COR-L47 (cell line): ENCODE measurements at places on chromosomes 11 and 22.

DNA sequence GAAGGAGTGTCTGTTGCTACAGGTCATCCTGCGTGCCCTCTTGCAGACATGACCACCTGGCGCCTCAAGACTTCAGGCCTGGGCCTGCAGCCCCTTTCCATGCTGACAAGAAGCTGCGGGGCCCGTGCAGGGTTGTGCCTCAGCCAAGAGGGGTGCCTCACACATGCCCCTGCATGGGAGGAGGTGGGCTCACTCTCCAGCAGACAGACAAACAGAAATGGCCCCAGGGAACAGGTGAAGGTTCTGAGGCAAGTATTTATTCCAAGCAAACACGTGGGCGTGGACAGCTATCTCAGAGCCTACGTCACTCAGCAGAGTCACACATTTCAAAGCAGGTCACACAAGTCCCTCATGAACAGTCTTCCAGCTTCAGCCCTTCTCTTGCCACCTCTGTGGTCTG lies 5.9 kb upstream of the SYCE3 start:
- DNase-seq: no peak

DNA sequence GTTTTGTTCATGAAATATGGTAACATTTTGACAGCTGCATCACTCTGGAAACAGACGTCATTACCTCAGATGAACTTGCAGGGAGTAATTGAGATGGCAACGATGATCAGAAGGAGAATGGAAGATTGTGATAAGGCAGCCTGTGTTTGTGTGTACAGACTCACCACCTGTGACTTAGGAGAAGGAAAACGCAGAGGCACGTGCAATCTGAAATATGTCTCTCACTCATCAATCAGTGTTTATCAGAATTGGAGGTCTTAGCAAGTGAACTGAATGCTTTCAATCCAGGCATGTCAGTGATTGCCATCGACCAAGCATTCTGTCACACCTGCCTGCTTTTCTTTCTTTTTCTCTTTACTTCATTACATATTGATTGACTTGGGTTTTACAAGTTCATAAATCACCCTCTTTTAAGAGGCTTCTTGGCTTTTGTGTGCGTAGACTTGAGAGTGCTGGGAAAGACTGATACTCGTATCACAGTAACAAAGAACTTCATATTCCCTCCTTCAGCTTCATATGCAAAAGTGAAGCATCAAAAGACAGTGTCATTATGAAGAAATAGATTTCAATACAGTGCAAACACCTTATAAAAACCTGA lies 24.6 kb downstream of the FAT3 start:
- DNase-seq: no peak

DNA sequence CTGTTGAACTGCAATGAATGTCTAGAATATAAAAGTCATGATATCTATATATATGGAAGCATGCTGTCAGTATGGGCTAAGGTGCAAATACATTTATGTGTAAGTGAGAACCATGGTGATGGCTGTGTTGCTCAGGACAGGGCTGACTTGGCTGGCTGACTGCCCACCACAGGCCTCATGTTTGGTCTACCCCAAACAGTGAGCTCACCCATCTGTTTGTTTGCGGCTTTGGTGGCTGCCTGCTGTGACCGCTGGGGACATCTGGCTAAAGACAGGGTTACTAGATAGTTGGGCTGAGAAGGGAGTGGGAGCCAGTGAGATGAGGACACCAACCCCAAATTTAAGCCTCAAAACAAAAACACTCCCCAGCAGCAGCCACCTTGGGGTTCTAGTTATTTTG lies 6.3 kb downstream of the CD44 start:
- DNase-seq: no peak

GRCh38 chr11:34916843-34917770 lies 689 bp downstream of the PDHX start:
- no peak for DNase-seq

DNA sequence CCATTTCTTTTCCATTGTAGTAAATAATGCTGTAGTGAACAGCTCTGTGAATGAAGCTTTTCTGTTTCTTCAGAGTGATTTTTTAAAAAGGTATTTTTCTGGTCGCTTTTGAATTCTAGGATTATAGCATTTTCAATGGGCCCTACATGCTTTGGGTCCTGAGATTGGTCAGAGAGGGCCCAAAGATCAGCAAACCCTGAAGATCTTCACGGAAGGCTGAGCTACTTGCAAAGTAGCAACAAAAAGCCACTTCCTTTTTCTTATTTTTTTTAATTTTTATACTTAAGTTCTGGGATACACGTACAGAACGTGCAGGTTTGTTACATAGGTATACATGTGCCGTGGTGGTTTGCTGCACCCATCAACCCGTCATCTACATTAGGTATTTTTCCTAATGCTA lies 200.5 kb downstream of the FAT3 start:
- DNase-seq: no peak

GRCh38 chr22:19869497-19870152 lies 15.0 kb upstream of the GNB1L start:
- no peak for DNase-seq

DNA sequence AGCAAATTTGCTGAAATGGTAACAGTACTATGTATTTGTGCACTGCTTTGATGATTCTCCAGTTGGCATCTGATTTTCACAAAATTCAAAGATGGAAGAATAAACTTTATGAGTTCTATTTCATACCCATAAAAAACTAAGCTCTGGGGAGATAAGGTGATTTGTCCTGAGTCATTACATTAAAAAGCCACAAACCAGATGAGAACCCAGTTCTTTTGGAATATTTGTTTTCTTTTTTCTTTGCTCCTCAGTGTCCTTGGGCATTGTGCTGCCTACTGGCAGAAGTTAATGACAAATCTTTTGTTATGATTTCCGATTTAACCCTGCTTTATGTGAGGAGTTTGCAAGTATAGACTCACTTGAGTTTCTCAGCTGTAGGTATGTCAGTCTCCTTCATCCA lies 45.4 kb upstream of the AMOTL1 start:
- DNase-seq: no peak

DNA sequence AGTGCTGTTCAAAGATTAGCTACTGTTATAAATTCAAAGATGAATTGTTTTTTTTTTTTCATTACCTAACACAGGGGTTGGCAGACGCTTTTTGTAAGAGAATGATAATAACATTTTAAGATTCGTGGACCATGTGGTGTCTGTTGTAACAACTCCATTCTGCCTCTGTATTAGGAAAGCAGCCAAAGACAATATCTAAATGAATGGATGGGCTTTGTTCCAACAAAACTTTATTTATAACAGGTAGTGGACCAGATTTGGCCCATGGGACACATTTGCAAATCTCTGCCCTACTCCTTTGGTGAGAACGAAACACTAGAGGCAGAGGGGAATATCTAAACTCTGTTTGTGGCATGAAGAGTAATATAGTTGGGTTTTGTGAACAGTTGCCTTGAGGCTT lies 83.6 kb upstream of the BLID start:
- DNase-seq: no peak

- DNase-seq: no peak
Observed at GRCh38 chr11:10415817-10416392, 39.2 kb upstream of the AMPD3 start.

GRCh38 chr11:2271077-2271326 lies 614 bp upstream of the ASCL2 start:
- DNase-seq: no peak

DNA sequence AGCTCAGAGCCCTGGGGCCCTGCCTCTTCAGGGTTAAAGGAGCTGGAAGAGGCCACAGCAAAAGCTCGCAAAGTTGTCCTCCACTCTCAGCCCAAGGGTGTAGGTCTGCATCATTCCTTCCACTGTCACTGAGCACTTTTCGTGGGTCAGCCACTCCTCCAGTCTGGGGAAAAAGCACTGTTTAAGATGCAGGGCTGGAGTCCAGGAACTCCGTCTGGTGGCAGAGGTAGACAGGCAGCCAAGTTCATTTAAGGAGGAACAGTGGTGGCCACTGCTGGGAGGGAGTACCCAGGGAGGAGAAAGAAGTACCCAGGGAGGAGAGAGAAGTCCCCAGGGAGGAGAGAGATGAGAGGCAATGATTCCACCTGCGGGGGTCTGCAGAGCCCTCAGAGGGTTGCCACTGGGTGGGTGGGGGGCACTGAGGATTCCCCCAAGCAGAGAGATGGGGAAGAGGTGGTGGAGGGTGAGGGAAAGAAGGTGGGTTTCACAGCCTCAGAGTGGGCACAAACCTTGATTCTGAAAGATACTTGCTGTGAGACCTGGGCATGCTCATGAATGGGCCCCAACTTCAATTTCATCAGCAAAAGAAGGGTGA lies 70.0 kb upstream of the B3GAT1 start:
- no peak for DNase-seq

DNA sequence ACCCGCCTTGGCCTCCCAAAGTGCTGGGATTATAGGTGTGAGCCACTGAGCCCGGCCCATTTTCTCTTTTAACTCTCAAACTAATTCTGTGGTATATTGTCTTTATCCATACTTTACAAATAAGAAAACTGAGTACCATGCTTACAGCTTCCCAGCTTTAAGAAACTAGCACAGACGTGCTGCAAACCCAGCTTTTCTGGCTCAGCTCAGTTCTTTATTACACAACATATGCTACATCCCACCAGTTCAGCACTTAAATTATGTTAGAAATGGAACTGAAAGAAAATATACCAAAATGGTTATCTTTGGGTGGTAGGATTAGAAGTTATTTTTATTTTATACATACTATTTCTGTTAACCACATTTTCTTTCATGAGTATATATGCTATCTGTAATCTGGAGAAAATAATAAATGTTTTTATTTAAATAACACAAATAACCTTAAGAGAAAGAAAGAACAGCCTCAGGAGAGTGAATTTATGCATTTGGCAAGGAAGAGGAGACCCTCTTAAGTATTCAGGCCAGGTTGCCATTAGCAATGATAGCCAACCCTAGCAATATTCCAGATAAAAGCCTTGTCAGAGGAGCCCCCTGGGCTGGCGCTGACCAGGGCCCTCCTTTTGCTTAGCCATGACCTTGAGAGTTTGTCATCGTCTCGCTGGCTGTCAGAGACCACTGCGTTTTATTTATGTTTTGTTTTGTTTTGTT lies 33.8 kb downstream of the SLN start:
- DNase-seq: no peak

- no peak for DNase-seq
Observed at GRCh38 chr22:26295563-26296126, 126.4 kb downstream of the SEZ6L start.

DNA sequence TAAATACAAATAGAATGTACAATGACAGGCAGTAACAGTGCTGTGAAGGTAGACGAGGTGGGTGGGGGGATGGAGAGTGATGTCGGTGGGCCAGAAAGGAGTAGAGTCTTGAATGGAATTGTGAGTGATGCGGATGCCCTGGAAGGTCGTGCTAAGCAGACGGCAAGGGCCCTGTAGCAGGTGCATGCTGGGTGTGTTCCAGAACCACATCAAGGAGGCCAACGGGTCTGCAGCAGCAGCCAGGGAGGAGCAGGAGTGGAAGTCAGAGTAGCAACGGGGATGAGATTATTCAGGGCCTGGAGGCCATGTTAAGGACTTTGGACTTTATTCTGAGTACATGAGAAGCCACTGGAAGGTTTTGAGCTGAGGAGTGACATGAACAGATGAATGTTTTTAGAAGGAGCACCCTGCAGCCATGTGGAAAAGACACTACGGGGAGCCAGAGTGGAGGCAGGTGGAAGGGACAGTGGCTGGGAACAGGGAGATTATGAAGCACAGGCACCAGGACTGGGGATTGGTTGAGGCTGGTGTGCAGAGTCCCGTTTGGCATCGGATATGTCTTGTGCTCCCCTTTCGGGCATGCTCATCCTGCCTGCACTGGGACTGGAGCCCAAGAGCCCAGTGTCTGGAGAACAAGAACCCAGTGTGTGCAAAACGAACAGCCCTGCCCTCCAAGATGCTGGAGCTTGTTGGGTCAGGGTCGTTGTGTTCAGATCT lies 74.1 kb downstream of the COMMD9 start:
- no peak for DNase-seq

DNA sequence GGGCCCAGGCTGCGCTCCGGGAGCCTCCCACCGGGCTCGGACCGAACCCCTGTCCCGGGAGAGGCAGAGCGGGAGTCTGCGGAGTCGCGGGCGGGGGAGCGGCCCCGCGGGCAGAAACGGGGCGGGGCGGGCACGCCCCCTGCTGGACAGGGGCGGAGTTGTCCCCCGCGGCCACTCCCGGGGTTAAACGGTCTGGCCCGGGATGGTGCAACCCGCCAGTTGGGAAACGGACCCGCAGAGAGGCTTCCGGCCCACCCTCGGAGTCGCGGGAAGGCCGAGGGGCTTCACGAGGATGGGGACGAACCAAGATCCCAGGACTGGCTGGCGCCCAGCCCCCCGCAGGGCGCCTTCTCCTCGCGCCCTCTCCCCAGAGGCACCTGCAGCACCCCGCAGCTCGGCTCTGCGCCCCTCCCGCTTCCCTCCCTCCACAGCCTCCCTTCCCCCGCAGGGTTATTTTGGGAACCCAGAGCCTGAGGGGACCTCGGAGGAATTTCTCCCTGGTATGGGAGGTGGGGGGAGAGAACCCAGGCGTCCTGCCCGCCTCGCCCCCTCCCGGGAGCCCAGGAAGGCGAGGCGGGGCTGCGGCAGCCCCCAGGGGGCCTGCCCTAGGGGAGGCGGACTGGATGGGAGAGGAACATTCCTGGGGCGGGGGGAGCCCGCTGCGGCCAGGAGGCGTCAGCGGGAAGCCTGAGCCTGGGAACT lies 902 bp downstream of the RASGRP2 start:
- DNase-seq: no peak

DNA sequence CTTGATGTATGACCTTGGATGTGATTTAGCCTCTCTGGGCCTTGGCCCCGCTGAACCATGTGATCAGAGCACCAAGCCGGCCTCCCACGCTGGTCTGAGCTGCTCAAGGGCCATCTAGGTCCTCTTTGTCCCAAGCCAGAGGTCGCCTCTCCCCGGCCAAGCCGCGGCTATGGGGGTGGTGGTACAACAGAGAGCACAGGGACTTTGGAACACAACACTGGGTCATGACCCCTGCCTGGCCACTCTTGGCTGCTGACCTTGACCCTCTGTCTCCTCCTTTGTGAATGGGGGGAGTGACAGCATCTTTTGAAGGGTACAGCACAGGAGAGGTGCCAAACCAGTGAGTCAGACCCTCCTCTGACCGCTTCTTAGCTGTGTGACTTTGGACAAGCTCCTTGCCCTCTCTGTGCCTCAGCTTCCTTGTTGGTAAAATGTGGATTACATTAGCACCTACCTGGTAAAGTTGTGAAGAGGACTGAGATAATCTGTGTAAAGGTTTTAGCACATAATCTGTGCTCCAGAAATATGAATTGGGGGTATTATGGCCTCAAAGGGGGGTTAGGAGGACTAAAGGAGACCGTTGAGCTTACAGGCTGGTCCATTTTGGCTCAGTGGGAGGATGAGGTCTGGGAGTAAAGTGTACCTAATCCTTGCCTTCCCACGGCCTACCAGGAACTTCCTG lies 4.7 kb downstream of the SCYL1 start:
- no peak for DNase-seq

- no peak for DNase-seq
Observed at GRCh38 chr11:132064987-132065620, 694.7 kb downstream of the NTM start.

GRCh38 chr11:13348305-13348704 lies 70.7 kb downstream of the BMAL1 start:
- no peak for DNase-seq
